ENCODE measurements at places on chromosomes 1 and 21.

GRCh38 chr1:32725615-32725982, 23.0 kb upstream of the SYNC start:
- no peak for DNase-seq

GRCh38 chr1:192485692-192486436, 89.7 kb upstream of the RGS1 start:
- no peak for DNase-seq

DNA sequence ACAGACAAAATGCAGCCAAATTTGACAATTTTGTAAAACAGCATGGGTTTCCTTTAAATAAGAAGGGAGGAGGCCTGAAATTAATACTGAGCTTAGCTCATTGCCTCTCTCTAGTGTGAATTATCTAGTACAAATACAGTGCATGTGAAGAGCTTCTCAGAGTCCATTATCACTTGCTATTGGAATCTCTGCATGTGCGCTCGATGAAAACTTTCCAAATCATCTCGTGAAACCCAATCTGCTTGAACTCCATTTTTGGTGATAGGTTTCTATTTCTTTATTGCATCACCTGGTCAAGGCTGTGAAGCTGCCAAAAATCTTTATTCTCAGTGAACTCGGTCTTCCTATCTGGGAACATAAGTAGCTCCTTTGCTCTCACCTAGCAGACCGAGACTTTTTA, 49.5 kb upstream of the LYPLAL1 start:
- DNase-seq, result no peak

GRCh38 chr1:70364439-70364838, 9.9 kb upstream of the ANKRD13C start:
- DNase-seq, result no peak

DNA sequence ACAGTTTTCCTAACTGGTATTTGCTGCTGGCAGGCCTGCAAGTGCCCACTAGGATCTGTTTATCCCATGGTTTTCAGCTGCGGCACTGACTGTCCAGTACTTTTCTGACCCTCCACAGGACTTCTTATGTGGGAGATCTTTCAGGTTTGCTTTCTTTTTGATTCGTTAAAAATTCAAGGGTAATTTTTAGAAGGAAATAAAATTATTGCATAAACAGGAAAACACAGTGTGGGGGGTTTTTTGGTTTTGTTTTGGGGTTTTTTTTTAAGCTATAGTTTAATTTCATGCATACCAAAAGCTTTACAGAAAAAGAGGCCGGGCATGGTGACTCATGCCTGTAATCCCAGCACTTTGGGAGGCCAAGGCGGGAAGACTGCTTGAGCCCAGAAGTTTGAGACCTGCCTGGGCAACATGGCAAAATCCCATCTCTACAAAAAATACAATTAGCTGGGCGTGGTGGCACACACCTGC, 3.6 kb downstream of the NIBAN1 start:
- no peak for DNase-seq

- no peak for DNase-seq
These were observed 22.2 kb upstream of the LYPLAL1 start for GRCh38 chr1:219151467-219151866.

DNA sequence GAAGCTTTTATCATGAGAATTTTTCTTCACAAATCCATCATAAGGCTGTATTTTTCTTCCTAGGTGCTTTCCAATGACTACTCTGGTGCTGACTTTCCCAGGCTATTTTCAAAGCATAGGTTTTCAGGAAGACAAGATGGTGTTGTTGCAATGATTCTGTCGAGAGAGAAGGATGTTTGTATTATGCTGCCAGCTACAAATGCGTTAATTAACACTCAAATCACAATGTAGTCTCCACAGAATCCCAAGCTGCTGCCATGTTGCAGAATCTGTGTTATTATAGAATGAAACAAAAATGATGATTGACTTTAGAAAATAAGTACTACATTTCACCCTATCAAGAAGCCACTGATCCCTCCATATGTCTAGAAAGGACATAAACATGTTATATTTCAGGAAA, 179.5 kb upstream of the MAP1LC3C start:
- DNase-seq, result no peak

DNA sequence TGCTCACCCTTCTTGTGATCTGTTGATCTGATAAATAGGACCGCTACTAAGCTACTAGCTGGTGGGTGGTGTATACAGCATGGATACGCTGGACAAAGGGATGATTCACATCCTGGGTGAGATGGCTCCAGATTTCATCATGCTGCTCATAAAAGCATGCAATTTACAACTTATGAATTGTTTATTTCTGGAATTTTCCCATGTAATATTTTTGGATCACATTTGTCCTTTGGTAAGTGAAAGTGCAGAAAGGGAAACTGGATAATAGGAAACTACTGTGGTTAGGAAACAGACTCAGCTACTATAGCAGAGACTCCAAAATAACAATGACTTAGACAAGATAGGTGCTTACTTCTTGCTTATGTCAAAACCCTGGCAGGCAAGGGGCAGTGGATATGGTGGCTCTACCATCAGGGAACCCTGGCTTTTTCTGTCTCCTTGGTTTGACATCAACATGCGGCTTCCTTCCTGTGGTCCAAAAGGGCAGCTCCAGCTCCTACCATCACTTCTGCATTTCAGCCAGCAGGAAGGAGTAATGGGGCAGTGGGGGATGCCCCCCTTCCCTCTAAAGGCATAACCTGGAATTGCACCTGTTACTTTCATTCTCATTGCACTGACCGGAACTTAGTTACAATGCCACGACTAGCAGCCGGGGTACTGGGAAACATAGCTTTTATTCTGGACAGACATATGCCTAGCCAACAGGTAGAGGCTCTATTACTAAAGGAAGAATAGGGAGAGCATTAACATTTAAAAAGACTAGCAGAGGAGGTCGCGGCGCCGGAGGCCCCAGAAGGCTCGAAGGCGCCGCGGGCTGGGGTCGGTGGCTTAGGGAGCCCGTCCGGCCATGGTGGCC, 13.8 kb upstream of the AK2 start:
- DNase-seq, result no peak

DNA sequence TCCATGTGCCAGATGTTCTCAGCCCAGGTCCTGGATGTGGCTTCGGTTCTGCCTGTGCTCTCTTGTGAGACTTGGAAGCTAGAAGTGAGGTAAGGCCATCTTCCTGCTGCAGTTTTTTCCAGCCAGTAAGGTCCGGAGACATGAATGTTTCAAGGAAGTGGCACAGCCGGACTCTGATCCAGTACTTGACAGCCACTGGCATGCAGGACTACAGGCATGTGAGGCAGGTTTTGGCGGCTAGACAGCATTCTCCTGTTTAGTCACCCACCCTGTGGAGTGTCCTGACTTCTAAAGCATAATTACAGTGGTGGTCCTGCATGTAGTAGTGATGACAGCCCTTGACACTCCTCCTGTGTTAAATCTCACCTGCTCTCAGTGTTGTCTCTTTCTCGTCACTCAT, 72.3 kb downstream of the TNFSF4 start:
- no peak for DNase-seq

DNA sequence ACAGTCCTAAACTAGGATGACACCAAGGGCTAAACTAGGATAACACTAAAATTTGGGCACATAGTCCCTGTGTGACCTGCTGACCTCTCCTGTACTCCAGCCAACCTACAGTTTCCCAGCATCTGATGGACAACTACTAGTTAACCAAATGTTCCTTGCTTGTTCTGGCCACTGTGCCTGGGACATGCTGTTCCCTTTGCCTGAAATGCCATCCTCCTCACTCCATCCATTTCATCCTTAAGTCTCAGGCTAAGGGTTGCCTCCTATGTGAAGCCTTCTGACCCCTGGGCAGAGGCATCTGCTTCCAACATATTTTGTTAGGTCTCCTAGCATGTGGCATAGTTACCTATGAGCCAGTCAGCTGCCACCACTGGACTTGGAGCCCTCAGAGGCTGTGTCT, 204.9 kb upstream of the JUN start:
- no peak for DNase-seq

DNA sequence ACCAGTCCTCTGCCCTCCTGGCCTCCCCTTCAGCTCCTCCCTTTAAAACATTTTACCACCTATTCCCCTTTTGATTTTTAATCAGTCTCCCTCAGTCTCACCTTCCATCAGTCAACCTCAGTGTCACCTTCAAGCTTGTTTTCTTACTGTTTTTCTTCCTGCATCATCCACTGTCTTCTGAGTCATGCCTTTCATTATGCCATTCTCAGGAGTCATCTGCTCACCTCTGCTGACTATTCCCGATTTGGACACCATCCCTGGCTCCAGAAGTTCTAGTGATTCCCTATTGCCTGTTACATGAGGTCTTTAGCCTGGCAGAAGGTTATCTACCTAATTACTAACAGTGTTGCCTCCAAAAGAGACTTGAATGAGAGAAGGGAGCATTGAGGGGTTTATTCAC, 23.9 kb downstream of the NFASC start:
- DNase-seq, result no peak

GRCh38 chr1:187691439-187691838, 862.7 kb downstream of the PLA2G4A start:
- DNase-seq, result no peak

GRCh38 chr1:28298438-28298837, 30.4 kb upstream of the MED18 start:
- no peak for DNase-seq

GRCh38 chr1:186002406-186002805, 268.2 kb downstream of the HMCN1 start:
- DNase-seq, result no peak

- DNase-seq, result no peak
These were observed 80.6 kb upstream of the TRABD2B start for GRCh38 chr1:48077795-48078222.

- no peak for DNase-seq
These were observed 23.5 kb downstream of the UBE2T start for GRCh38 chr1:202317941-202318925.

GRCh38 chr1:156135930-156136871, 17.2 kb upstream of the SEMA4A start:
- DNase-seq, result no peak

DNA sequence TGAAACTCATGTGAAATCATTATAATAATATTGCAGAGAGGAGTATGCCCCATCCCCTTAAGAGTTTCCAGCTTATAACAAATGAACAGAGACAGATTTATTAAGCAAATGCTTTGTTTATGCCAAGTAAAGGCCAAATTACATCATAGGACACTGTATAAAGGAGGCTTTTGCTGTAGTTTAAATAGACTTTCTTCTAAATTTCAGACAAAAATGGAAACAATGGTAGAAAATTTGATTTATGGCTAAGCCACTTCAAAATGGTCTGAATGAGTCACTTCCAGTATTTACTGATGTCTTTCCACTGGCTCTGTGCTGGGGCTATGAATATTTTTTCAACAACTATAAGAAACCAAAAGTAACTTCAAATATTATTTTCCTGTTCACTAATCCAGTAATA, 81.1 kb upstream of the ST6GALNAC5 start:
- no peak for DNase-seq

DNA sequence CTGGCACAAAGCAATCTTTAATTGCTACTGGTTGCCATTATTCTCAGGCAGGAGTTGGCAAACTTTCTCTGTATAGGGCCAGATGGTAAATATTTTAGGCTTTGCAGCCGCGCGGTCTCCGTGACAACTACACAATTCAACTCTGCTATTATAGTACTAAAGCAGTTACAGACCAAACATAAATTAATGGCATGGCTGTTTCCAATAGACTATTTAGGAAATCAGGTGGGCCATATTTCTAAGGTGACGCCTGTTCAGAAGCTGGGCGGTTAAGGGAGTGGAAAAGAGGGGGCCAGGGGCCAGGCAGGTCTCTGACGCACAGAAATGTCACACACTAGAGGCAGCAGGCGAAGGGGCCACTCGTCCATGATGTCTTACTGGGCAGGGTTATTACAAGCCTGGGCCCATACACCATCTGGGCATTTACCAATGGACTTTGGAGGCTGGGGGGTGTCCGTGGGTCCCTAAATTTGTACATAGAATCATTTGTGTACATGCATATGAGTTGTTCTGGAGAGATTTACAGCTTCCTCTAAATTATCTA, 80.1 kb downstream of the STUM start:
- DNase-seq, result no peak

DNA sequence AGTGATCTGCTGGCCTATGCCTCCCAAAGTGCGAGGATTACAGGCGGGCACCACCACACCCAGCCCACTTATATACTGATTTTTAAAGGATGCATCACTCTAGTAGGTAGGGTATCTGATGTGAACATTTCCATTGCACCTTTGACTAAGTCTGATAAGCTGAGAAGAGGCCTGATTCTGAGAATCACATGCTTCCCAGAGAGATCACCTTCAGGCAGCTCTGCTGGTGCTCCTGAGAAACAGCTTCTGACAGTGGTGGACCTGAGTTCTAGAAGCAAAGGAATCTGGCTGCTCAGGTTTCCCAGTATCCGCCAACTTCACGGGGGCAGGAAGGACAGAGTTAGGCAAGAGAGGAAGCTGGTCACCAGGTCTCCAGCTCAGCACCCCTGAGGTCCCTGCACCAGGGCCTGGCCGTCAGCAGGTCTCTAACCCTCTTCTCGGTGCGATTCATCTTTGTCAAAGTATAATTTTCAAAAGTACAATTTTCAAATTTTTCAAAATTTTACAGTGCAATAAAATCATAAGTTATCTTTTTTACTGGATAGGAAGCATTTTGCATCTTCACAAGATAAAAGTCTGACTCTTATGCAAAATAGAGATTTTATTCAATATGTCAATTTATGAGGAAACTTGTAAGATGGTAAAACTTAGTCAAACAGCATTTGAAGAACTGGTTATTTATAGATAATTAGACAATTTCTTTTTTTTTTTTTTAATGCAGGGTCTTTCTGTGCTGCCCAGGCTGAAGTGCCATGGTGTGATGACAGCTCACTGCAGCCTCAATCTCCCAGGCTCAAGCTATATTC, 25.8 kb upstream of the MPZL1 start:
- DNase-seq, result no peak

- DNase-seq, result no peak
These were observed 1025.7 kb downstream of the PLA2G4A start for GRCh38 chr1:187854457-187854856.

GRCh38 chr1:38125016-38125415, 78.4 kb upstream of the POU3F1 start:
- DNase-seq, result no peak

GRCh38 chr21:19535356-19535755, 1131.8 kb upstream of the TMPRSS15 start:
- no peak for DNase-seq

DNA sequence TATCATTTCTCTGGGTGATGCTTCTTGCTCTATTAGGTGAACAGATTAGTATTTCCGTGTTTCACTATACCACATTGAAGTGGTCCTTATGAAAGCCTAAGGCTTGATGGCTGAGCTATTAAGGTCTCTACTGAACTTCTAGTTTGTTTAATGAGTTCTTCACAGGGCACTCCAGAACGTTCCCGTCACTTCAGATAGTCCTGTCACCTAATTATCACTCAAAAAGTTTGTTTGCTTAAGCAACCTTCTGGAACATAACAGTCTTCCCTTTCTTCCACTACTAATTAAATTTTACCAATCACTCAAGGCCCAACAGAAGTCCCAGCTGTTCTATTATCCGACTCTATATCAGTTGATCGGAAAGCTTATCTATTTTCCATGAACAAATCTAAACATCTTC, 104.6 kb upstream of the ZC3H11B start:
- DNase-seq, result no peak

Measured in activated naive CD8-positive, alpha-beta T cell treated with anti-CD3 and anti-CD28 coated beads, Interleukin-2, amount 50 U/mL, for 24 hours (primary cell).